ENCODE measurements at places on chromosomes 6 and 20.

DNA sequence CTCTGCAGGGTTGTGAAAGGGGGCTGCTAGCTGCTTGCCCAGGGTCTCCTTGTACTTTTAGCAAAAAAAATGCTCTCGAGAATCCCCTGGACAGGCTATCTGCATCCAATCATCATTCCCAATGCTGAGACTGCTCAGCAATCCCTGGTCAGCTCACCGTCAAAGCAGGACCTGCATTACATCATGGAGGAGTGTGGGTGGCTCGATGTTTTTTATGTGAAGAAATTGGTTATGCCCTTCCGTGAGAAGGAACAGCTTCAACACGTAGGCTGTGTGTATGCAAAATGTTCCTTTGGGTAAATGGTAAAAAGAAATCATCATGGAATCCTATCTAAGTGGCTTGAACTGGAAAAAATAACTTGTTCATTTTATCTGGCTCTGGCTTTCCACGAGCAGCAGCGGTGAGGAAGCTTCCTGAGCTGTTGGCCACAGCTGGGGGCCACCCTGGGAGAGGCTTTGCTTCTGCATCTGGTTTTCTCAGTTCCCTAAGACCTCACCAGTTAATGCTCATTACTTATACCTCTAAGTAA, 111.4 kb downstream of the FYN start:
- DNase-seq: peak; percentile 43

DNA sequence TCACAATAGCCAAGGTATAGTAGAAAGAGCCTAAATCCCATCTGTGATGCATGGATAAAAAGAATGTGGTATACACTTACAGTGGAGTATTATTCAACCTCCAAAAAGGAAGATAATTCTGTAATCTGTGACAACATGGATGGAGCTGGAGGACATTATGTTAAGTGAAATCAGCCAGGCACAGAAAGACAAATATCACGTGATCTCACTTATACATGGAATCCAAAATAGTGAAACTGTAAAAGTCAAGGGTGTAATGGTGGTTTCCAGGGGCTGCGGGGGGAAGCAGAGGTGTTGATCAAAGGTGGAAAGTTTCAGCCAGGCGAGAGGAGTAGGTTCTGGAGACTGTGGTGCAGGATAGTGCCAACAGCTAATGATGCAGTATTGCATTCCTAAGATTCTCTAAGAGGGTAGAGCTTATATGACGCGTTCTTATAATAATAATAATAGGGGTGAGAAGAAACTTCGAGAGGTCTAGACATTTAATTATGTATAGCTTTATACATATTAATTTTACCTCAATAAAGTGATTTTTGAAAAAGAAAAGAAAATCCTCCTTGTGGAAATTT, 246.1 kb downstream of the FOXA2 start:
- no peak for DNase-seq

DNA sequence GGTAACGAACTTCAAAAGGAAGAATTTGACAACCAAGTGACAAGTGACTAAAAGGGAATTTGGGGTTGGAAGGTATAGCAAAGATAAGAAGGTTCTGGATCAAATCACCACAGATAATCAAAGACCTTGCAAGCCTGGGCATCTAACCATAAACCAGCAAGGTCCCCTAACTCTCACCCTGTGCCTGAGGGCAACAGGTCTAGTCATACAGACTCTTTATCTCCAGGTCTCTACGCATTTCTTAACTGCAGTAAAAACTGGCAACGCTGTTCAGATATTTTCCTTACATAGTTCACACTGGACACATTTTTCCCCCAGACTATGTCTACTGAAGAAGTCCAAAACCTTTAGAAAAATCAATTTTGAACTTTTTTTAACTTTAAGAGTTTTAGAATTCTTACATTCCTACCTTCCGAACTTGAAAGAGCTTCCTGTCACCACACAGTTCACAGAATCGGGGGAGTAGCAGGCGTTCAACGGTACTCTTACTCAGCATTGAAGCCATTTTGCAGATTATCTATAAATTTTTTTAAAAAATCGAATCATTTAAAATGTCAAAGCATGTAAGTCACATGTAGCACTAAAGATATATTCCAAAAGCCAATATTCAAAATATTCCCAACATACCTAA, 23.0 kb upstream of the ANKRD60 start:
- DNase-seq: no peak

DNA sequence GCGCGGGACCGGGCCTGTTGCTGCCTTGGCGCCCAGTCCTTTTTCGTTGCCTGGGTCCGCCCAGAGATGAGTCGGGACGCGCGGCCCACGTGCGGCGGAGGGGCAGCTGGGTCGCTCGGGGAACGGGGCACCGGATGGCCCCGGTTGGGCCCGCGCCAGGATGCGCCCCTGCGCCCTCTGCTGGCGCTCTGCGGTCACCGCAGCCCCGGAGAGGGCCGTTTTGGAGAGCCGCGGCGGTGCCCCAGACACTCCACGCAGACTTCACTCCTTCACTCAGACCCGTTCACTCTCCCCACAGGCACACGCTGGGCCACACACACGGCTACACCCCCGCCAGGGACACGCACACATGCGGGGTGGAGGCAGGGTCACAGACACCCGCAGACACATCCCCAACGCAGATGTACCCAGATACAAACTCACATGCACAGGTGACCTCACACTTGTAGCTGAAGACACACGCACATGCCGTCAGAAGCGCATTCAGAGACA, 38.8 kb downstream of the SRC start:
- DNase-seq: peak; percentile 82

GRCh38 chr6:53912661-53913060, 117.9 kb downstream of the LRRC1 start:
- no peak for DNase-seq
